ENCODE measurements at places on chromosomes 2 and 18. TPM values are rescaled to one million over a fixed set of nuclear protein-coding genes. Genes with fewer than 3 reads are reported as not detected.

Gene SRD5A2
- not detected for total RNA-seq

Gene RUFY4
- total RNA-seq, result not detected

DNA sequence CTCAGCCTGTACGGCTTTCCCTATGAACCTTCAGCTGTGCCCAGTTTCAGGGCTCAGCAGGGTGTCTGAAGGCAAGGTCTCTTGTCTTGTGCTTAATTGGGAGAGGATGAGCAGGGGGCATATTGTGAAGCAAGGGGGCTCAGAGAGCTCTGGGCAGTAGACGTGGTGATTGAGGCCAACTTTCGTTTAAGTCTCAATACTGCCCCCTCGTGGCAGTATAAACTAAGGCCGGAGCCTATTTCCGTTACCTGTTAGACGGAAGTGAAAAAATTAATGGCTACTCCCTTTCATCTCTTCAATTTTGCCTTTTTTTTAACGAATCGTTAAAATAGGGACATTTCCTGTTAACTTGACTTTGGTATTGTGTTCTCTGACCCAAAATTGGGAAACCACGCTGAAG, 193.4 kb downstream of the TDRD15 start:
- DNase-seq, result peak; percentile 83

GRCh38 chr2:216306868-216307267, 65.4 kb downstream of the MARCHF4 start:
- no peak for DNase-seq

DNA sequence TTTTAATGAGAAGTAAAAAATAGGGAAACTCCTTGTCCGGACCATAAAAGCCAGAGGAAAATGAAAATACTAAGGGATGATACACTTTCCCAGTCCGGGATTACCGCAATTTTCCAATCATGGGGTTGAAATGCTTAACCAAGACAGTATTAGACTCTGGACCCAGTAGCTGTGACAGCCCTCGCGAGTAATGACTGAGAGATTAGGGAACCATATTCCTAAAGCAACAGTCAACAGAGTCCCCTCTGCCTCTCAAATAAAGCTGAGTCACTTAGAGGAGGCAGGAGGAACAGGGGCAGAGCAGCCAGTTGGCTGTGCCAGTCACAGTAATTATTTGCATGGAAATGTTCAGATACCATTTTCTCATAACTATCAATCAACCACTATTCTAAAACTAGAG, 34.8 kb downstream of the GPATCH11 start:
- peak; percentile 25 for DNase-seq

DNA sequence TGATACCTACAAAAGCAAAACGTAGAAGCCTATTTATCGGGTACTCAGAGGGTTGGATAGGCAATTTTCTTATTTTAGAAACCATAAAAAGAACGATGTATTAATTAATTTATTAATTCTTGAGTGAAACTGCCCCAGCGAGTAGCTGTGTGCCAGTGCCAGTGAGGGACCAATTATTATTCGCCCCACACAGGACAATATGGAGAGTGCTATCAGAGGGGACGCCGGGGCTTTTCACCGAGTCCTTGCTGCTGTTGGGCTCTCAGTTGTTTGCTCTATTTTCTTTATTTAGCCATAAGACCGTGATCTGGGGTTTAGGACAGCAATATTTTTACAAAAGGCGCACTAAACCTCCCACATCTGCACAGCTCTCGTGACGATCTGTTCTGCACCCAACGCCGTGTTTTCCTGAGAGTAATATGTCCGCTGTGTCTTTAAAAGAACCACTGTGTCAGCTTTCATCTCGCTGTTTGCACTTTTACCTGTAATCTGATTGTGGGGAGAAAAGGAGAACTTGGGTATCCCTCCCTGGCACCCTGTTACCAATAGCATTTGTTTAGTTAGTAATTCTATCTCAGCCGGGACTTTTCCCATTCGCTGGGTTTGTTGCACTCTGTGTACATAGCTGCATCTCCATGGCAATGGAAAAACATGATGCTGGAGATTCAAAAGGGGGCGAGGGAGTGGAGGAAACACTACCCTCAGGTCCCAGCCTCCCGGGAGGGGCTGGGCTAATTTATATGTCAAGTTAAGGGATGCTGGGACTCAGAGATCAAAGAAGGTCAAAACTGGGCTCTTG, 30.1 kb upstream of the ZNF516 start:
- DNase-seq, result peak; percentile 12

GRCh38 chr18:28110924-28111323, 66.0 kb downstream of the CDH2 start:
- DNase-seq, result no peak

- peak; percentile 36 for DNase-seq
Measured at GRCh38 chr2:147845411-147845971, 662 bp downstream of the ACVR2A start.

DNA sequence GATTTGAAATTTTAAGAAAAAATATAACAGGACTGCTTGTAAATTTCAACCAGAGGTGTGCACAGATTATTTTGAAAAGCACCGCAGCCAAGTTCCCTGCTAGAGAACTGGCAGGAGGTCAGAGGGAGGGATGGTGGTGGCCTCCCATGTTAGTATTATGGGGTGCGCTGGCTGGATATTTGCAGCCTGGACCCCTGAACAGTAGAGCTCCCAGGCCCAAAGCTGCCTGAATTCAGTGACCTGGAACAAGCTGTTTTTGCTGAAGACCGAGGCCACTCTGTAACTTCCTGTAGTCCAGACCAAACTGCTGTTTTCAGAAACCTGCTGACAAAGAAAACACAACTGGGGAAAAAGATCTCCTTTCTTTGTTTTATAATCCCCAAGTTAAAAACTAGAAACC, 314.3 kb downstream of the TNS1 start:
- no peak for DNase-seq

DNA sequence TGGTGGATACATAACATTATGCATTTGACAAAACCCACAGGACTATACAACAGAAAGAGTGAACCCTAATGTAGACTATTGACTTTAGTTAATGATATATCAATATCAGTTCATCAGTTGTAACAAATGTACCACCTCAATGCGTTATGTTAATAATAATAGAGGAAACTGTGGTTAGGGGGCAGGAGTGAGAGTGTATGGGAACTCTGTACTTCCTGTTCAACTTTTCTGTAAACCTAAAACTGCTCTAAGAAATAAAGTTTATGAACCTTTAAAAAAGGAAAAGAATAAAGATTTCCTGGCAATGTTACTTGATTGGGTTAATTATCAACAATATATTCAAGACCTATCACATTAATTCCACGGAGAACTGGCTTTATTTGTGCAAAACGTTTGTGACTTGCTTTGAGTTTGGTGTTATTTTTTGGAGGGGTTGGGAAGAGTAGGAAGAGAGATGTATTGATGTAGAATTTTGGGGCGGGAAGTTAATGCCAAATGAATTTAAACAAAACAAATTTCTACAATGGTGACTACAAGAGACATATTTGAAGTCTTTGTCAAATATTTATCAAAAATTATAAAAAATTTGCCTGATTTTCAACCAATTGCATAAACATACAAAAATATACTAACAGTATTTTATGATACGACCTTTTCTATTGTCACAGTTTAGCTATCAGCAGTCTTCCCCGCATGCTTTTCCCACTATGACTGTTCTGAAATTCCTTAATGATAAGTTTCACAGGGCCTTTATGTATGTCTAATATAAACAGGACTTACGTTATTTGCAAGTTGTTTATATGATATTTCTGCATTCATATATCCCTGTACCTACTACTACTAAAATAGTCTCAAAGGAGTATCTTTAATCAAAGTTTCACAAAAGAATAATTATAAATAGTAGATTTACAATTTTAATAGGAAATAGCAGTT, 2.1 kb upstream of the RTN4 start:
- DNase-seq, result peak; percentile 46

DNA sequence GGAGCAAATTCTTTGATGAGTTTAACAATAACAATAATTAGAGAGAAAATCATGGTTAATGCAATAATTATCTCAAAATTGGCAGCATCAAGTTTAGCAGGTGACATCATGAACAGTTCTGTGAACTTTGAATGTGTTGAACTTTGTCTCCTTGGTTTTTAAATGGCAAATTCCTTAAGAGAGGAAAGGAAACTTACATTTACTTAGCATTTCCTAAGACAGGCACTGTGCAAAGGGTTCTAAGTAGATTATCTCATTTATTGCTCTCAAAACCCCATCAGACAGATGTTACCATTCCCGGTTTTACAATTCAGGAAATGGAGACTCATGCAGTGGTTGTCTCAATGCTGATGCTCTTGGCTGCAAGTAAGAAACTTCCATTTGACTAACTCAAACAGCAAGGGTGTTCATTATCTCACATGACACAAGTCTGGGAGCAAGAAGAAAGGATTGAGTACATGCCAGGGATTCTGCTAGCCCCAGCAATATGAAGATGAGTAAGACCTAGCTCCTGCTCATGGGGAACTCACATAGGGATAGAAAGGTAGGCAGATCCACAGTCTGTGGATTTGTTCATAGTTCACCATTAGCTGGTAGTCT, 81.3 kb upstream of the ITGA6 start:
- DNase-seq, result no peak

GRCh38 chr2:104584393-104584792, 269.5 kb upstream of the POU3F3 start:
- no peak for DNase-seq

- DNase-seq, result peak; percentile 27
Measured at GRCh38 chr2:43484323-43484930, 111.4 kb downstream of the THADA start.

DNA sequence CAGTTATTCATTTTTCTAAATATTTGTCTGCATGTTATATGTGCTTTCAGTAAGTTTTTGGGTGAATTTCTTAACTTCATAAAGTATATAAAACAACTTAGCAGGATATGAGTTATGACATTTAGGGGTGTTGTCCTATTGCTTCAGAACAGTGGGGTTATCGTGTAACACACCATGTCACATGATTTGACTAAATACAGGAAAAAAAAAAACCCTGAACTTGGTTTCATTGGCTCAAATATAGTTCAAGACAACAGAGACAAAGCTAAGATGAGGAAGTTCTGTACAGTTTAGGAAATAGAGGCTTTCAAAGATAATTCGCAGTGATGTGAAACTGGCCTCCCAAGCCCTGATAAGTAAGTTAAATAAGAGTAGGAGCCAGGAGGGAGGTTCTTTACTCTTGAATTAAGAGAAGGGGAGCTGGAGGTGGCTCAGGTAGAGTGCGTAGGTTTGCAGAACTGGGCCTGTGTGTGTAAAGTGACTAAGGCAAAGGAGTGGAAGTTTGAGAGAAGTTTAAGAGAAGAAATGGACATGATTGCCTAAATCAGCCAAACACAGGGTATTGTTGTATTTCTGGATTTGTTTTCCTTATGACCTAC, 53.9 kb downstream of the LIMS1 start:
- no peak for DNase-seq
